Lower lobe of right lung (tissue), 2 donors: ENCODE measurements at places on chromosomes 3 and 15. TPM values are rescaled to one million over a fixed set of nuclear protein-coding genes. Genes with fewer than 3 reads are reported as not detected.

DNA sequence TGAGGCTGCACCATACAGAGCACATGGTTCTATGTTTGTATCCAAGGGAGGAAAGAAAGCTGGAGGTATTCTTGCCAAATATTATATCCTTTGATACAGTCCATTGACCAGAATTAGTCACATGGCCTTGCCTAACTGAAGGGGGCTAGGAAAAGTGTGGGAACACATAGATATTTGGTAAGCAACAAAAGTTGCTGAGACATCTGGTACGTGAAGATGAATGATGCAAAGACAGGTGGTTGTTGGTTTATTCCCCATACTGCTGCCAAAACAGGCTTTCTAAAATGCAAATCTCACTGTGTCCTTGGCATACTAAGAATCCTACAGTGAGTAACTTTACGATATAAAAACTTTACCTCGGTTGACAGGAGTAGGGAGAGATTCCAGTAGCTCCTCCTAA, 162.2 kb downstream of the VGLL3 start:
- no peak overlapping the region for H3K4me3 ChIP-seq
- no peak overlapping the region for H3K27ac ChIP-seq
- H3K36me3 ChIP-seq, result no peaks in the 10 kb centered on the region
- H3K4me1 ChIP-seq, result no peaks in the 10 kb centered on the region
- DNase-seq, result no peak

DNA sequence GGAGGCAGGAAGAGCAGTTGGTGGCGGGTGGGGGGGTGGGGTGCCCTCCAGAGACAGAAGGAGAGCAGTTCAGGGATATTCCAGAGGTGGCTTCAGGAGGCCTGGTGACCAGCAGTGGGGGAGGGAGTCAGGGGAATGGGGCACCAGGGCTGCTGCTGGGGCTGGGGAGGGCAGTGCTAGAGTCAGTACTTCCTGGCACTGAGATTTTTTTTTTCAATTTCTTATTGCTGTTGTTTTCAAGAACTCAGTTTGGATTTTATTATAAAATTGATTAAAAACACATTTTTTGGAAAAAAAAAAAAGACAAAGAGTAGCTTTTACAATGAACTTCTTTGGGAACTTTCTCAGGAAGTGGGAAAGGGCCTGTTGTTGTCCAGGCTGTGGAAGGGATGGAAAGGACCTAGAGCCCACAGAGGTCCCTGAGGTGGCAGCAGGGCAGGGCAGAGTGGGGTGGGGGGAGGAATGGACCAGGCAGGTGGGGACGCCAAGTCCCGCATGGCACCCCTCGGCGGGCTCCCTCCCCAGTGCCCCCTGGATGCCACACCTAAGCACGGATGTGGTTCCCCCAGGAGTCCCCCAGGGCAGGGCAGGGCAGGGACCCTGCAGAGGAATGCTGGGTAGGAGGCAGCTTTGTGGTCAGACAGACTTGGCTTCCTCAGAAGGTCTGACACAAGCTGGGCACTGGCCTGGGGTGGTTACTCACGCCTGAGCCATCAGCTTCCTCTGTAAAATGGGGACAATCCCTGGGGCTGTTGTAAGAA, 8.5 kb upstream of the ANPEP start:
- H3K27ac ChIP-seq, result peak overlapping the region; percentile 24
- H3K4me1 ChIP-seq, result peaks cover 31% of the 10 kb centered on the region
- peaks cover under 1% of the 10 kb centered on the region for H3K27me3 ChIP-seq
- no peak overlapping the region for H3K4me3 ChIP-seq

DNA sequence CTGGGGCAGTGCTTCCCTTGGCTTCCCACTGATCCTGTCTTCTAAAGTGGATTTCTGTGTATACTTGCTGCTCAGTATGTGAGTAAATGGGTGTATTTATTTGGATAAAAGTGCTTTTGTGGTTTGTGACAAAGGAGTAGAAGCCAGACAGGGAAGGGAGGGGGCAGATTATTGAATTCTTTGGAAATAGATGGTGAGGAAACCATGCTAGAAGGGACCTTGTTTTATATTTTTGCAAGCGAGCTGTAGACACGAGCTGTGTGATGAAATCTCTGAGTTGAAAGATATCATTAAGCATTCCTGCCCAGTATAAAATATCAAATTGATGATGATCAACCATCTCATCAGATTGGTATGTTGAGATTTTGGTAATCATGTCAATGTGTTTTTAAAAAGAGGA, 68.9 kb downstream of the DUT start:
- no peak overlapping the region for H3K4me3 ChIP-seq
- peaks cover 18% of the 10 kb centered on the region for H3K4me1 ChIP-seq
- H3K36me3 ChIP-seq, result no peaks in the 10 kb centered on the region
- no peak for DNase-seq
- no peaks in the 10 kb centered on the region for H3K27me3 ChIP-seq
- no peak overlapping the region for H3K27ac ChIP-seq

DNA sequence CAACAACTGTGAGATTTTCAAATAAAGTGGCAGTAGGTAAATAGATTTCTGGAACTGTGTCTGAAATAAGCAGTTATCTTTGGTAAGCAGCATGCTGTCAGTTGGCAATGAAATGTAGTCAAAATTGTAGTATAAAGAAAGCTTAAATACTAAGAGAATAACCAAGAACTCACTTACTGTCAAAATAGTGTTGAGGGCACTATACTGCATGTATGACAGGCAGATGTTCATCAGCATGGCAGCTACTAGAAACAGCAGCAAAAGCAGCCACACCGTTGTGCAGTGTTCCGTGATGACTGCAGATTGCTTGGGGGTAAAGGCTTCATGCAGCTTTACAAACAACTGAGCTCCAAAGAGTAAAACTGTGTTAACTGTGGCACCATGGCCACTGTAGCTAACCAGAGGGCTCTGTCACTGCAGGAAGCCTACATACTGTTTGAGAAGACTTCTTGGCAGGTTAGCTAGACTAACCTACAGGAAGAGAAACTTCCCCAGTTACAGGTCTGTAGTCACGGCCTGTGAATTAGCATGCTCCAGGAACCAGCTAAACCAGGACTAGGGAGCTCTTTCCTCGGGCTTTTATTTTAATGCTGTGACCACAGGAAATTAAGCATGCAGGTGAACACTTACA, 459.7 kb downstream of the TBL1XR1 start:
- H3K36me3 ChIP-seq, result no peaks in the 10 kb centered on the region
- no peaks in the 10 kb centered on the region for H3K4me1 ChIP-seq
- no peak for DNase-seq
- H3K27ac ChIP-seq, result no peak overlapping the region
- H3K27me3 ChIP-seq, result no peaks in the 10 kb centered on the region

DNA sequence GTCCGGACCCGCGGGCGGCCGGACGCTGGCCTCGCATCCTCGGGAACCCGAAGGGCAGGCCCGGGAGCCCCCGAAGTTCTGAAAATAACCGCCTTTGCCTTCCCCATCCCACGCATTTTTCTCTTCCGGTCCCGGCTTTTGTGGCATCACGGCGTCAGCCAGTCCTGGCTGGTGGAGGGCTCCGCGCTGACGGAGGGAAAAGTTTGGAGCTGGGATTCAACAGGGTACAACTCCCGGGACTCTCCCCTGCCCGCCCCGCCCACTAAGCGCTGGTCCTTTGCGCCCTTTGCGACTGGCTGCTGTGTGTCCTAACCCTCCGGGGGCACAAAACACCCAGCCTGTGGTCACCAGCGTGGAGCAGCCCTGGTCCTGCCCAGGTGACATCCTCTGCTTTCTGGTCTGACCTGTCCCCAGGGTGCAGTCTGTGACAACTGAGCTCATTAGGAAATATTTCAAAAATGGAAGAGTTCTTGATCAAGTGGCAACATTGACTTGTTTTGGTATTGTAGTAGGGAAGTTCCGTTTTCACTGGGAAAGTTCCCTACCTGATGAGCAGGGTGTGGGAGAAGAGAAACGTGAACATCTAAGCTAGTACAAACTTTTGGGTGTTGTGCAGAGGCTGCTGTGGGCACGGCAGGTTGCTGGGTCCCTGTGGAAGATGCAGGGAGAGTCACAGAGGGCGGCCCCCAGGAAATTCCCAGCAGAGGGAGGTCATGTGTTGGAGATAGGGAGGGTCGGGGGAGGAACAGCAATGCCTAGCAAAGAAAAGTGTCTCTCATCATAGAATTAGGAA, 775 bp downstream of the ARNT2 start:
- H3K27me3 ChIP-seq, result peaks cover 14% of the 10 kb centered on the region
- DNase-seq, result no peak
- H3K27ac ChIP-seq, result no peak overlapping the region
- no peaks in the 10 kb centered on the region for H3K36me3 ChIP-seq
- H3K4me3 ChIP-seq, result peak overlapping the region; percentile 53

DNA sequence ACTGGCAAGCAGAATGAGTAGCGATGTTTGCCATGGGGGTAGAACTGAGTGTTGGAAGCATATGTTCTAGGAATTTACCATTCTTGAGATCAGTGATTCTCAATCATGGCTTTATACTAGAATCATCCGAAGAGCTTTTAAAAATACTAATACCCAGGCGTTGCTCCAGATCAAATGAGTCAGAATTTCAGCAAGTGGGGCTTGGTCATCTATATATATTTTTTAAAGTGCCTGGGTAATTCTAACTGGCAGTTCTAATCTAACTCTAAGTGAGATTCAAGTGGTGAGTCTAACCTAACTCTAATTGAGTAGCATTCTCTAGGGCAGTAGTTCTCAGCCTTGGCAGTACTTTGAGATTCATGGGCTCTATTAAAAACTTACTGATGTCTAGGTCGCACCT, 20.8 kb downstream of the TM4SF1 start:
- no peaks in the 10 kb centered on the region for H3K4me1 ChIP-seq
- H3K27me3 ChIP-seq, result no peaks in the 10 kb centered on the region
- no peak overlapping the region for H3K27ac ChIP-seq
- H3K4me3 ChIP-seq, result no peak overlapping the region

- no peaks in the 10 kb centered on the region for H3K4me1 ChIP-seq
- no peaks in the 10 kb centered on the region for H3K27me3 ChIP-seq
- no peak overlapping the region for H3K27ac ChIP-seq
- no peak overlapping the region for H3K4me3 ChIP-seq
Observed at GRCh38 chr3:111299192-111299615, 227.6 kb downstream of the NECTIN3 start.

- no peaks in the 10 kb centered on the region for H3K27me3 ChIP-seq
- H3K4me3 ChIP-seq, result no peak overlapping the region
- peaks cover 55% of the 10 kb centered on the region for H3K4me1 ChIP-seq
- H3K27ac ChIP-seq, result peak overlapping the region; percentile 44
- peaks cover 3% of the 10 kb centered on the region for H3K36me3 ChIP-seq
- peak; percentile 88 for DNase-seq
Observed at GRCh38 chr15:66774001-66774814, 72.2 kb downstream of the SMAD6 start.

DNA sequence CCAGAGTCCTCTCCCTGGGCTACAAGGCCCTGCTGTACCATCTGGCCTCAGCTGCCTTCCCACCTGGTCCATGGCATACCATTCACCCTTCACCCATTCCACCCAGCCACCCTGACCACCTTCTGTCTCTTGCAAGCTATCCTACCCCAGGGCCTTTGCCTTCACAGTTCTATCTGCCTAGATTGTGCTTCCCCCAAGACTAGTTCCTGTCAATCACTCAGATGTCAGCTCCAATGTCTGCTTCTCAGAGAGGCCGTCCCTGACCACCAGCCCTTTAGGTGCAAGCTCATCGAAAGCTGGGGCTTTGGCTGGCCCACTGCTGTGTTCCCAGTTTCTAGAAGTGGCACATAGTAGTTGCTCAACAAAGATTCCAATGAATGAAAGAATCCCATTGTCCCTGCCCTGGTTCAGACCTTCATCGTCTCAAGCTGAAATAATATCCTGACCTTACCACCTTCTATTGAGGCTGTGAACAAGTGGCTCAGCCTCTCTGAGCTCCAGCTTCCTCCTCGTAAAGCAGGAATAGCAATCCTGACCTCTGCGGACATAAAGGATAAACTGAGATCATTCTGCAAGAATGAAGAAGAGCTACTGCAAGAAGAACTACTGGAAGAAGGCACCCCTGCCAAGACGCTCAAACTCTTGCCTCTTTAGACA, 15.8 kb downstream of the EFCAB12 start:
- H3K27me3 ChIP-seq, result no peaks in the 10 kb centered on the region
- peak overlapping the region; percentile 24 for H3K27ac ChIP-seq
- H3K36me3 ChIP-seq, result no peaks in the 10 kb centered on the region
- peaks cover 12% of the 10 kb centered on the region for H3K4me1 ChIP-seq
- H3K4me3 ChIP-seq, result no peak overlapping the region

DNA sequence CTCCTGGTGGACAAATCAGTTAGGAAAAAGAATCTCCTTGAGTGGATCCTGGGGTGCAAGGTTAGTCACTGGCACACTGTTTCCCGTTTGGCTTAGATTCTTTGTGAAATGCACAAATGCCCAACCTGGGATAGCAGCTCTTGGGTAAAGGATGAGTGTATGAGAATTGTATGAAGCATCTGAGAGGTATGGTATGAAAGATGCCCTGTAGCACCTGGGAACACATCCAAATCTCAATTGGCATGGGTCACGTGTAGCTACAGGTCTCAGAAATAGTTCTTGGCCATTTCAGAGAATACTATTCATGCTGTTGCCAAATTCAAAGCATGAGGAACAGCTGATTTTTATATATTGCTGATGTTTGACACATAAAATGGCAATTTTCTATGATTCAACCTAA, 84.3 kb downstream of the KCNH8 start:
- no peaks in the 10 kb centered on the region for H3K36me3 ChIP-seq
- no peaks in the 10 kb centered on the region for H3K4me1 ChIP-seq
- DNase-seq, result no peak
- no peak overlapping the region for H3K27ac ChIP-seq

Gene ZSCAN2
- total RNA-seq, result 6.9 TPM

Gene WWTR1
- 89.5 TPM for total RNA-seq

Gene CNTN4
- 10.4 TPM for total RNA-seq

Gene NEK10
- 9.4 TPM for total RNA-seq

Gene TIPIN
- 6.9 TPM for total RNA-seq
